NCI-H526 (cell line): ENCODE measurements at places on chromosomes 2 and 18.

GRCh38 chr2:168723275-168723899 lies 79.0 kb upstream of the NOSTRIN start:
- no peak for DNase-seq

GRCh38 chr2:218979846-218980734 lies 4.9 kb downstream of the FEV start:
- DNase-seq, result peak; percentile 92

DNA sequence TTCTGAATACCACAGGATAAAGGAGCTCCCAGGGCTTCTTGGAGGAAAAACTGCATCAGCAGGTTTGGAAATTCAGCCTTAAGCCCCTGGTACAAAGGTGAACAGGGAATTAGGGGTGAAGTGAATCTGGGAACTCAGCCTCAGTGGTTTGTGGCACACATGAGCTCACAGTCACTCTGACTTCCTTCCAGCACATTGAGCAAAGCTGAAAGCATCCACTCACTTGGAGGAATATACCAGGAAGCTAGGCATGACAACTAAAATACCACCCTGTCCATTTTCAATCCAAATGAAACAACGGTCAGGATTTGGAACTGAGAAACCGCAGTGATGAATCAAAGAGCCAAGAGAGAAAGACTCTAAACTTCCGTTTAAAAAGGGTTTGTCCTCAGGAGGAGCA lies 216.1 kb downstream of the ICOS start:
- DNase-seq, result no peak

- DNase-seq, result no peak
Observed at GRCh38 chr2:199659207-199659606, 191.8 kb downstream of the FTCDNL1 start.

- no peak for DNase-seq
Observed at GRCh38 chr2:27316655-27317412, 6.1 kb downstream of the MPV17 start.

- peak; percentile 46 for DNase-seq
Observed at GRCh38 chr2:75403991-75404428, 156.7 kb downstream of the EVA1A start.

- DNase-seq, result no peak
Observed at GRCh38 chr18:77015771-77016710, 116.5 kb downstream of the MBP start.
